ENCODE measurements at places on chromosomes 7 and 10. TPM values are rescaled to one million over a fixed set of nuclear protein-coding genes. Genes with fewer than 3 reads are reported as not detected.

GRCh38 chr10:63376560-63377304 lies 89.0 kb downstream of the JMJD1C start:
- DNase-seq: no peak

AGMO gene
- not detected for total RNA-seq

- no peak for DNase-seq
Observed at GRCh38 chr10:35611750-35612149, 6.6 kb downstream of the GJD4 start.

DNA sequence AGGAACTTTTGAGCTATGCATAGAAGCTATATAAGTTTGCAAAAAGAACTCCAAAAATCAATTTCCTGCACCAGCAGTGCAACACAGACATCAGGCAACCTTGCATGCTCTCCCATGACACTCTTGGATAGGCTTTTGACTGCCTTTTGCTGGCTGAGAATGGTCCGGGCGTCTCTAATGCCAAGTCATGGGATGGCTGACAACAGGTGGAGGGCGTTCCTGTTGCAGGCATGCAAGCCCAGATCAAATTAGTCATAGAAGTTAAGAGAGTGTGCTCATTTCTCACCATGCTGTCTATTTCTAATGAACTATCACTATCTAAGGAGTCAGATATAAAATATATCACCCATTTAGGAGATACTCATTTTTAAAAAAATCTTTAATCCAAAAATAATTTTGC lies 8.4 kb downstream of the PLCE1 start:
- no peak for DNase-seq

- no peak for DNase-seq
Observed at GRCh38 chr10:49700997-49701396, 21.5 kb downstream of the C10orf53 start.

DNA sequence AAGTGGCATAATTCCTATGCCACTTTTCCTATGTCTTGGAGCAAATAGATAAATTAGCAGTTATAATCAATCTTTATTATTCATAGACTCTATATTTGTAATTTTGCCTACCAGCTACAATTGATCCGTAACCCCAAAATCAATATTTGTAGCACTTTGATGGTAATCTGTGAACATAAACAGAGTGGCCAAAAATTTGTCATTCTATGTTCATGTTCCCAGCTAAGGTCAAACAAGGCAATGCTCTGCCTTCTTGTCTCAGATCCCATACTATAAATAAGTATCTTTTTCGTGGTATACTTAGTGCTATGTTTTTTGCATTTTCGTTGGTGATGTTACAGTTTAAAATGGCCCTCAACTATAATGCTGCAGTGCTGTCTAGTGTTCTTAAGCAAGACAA lies 228.5 kb downstream of the FZD1 start:
- no peak for DNase-seq

GRCh38 chr7:151453326-151453791 lies 13.4 kb upstream of the CRYGN start:
- no peak for DNase-seq

DNA sequence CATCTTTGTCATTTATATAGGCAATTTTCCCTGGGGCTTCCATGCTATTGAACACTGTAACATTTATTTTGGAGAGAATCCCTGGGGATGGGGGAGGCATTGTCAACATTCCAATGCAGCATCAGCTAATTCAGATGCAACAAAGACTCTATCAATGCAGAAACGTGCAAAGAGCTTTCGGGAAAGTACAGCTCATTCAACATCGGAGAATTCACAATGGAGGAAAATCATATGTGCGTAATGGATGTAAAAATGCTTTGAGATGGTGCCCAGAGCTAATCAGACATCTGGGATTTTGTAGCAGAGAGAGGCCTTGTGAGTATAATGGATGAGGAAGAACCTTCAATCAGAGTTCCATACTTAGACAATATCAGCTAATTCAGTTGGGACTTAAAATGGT lies 28.3 kb upstream of the FIS1 start:
- DNase-seq: no peak

DNA sequence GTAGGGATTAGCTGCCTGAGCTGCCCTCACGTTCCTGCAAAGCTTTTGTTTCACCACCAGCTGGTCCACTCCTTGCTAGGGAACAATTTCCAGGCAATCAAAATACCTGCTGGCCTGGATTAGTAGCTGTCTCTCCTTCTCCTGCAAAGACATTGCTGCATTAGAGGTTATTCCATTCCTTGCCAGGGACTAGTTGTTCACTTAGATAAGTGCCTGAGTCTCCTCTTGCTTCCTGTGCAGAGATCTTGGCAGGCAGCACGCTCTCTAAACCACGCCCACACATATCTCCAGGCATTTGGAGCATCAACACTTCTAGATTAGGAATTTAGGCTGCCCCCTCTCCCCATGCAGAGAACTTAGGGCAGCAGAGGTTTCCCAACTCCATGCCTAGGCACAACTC lies 150.4 kb upstream of the SMIM30 start:
- DNase-seq: no peak

- no peak for DNase-seq
Observed at GRCh38 chr7:932651-932975, 21.9 kb downstream of the ADAP1 start.

DNA sequence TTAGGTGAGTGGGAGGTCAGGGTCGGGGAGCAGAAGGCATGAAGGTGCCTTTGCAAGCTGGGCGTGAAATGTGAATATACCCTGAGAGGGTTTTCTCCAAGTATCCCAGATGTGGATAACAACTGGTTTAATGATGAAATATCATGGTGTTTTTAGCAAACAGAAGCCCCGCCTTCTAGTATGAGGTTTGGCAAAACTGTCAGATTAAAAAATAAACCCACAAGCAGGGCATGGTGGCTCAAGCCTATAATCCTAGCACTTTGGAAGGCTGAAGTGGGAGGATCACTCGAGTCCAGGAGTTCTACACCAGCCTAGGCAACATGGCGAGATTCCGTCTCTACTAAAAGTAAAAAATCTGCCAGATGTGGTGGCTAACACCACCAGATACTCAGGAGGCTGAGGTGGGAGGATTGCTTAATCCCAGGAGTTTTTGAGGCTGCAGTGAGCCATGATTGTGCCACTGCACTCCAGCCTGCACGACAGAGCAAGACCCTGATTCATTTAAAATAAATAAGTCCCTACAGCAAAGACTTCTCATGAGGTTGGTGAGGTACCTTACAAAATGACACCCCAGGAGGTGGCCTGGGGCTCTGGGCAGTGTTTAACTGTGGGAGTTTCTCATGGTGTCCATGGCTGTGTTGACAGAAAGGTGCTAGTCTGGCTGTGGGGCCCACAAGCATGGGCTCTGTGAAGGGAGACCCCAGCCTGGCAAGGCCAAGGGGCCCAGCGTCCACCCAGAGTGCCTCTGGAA lies 6.7 kb upstream of the PWWP2B start:
- no peak for DNase-seq

DNA sequence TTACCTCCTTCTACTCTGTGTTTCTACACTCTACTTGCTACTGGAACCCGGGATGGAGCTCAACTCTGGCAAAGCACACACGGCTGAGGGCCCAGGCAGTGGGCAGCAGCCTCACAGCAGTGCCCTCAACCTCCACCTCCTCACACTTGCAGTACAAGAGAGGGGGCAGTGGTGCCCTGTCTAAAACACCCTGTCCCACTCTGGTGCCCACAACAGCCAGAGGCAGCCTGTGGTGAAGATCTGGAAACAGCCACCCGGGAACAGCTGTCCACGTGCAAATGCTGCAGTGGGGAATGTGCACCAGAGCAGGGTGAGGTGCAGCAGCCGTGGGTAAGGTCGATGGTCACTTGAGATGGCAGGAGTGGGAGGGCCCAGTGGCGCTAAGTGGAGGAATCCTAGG lies 13.7 kb downstream of the MAT1A start:
- no peak for DNase-seq

- DNase-seq: no peak
Observed at GRCh38 chr10:72292223-72292691, 18.5 kb downstream of the DDIT4 start.

GRCh38 chr10:111875725-111876124 lies 307.8 kb downstream of the GPAM start:
- DNase-seq: no peak

GRCh38 chr10:77970869-77971803 lies 44.6 kb upstream of the DLG5 start:
- DNase-seq: peak; percentile 74

ACTL6B gene
- total RNA-seq: 2.4 TPM

GRCh38 chr10:63770523-63770922 lies 249.3 kb downstream of the REEP3 start:
- no peak for DNase-seq
